ENCODE measurements at places on chromosomes 6 and 20.

DNA sequence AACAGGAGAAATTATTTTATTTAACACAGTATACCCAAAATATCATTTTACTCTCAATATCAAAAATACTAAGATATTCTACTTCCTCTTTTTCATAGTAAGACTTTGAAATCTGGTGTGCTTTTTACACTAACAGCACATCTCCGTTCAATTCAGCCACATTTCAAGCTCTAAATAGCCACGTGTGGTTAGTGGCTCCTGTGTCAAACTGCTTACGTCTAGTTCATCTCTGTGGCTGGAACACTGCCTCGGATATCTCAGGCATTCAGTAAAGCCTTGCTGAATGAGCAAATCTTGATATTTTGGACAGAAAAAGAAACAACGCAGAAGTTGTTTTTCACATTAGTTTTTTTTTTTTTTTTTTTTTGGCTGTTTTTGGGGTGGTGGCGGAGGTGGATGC, 136.1 kb downstream of the EYA4 start:
- no peak for DNase-seq

- no peak for DNase-seq
Measured at GRCh38 chr6:107116328-107116892, 1.1 kb upstream of the BEND3 start.

DNA sequence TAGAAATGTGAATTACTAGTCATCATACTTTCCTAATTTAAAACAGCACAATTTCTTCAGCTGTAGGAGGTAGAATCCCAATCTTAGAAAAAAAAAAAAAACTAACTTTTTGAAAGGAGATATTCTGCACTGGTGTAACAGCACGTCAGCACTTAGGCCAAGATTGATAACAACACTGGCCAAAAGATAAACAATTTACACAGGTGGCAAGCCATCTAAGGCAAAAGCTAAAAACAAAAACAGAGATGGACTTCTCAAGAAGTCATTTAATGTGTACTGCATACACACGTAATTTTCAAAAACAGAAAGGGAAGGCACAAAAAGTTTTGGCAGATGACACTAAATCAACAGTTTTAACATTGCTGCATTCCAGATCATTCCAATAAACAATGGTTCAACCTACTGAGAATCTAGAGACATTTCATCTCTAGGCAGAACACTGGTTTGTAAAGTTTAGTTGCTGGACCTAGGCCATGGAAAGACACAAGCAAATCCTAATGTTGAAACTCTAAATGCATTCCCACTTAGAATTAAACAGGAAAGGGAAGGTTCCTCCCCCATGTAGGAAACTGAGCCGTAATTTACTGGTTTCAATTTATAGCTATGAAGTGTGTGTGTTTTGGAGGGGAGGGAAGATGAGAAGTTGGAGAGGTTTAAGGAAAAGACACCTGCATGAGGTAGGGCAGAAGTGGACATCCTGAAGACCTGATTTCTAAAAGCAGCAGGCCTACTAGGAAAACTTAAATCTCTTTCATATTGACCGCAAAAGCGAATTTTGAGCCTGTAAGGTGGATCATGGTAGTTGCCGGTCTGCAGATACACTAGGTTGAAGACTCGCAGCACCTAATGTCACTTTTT, 1.3 kb downstream of the GCLC start:
- no peak for DNase-seq

DNA sequence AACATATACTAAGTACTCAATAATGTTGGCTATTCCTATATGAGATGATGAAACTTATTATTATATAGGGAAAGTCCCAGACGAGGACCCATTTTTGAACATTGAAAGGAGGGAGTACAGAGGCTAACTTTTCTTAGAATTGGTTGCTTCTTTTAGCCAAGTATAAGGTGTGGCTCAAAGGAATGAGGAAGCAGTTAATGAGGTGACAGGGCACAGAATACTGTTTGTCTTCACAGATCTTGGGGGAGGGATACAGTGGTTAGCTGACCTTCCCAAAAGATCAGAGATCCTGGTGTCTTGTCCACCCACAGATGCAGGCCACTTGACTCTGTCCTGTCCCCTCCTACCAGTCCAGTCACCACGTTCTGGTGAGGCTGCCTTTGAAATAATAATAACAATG, 67.8 kb upstream of the EPB41L1 start:
- no peak for DNase-seq

DNA sequence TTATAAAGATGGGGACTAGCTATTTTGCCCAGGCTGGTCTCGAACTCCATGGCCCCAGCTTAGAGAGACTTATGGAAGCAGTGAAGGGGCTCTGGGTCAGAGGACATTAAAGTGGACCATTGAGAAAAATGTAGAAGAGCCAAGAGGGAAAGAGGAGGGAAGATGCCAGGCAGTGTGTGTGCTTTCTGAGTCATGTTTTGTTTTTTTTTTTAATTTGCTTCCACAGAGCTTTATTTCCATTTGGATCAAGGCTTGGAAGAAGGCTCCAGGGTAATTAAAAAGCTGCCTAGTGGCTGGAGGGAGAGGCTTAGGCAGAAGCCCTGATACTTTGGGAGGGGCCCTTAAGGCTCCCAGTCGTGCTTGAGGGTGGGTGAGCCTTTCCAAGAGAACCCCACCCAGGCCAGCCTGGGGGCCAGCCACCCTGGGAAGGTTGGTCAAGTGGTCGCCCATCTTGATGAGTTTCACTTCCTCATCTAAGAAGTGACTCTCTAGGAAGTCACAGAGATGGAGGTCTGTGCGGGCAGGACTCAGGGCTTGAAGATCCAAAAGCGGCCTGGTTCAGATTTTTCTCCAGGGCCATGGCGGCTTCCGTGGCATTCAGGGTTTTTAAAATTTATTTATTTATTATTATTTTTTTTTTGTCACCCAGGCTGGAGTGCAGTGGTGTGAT, 3.0 kb upstream of the ZNF335 start:
- no peak for DNase-seq

GRCh38 chr6:42260396-42260888, 42.8 kb upstream of the MRPS10 start:
- no peak for DNase-seq

DNA sequence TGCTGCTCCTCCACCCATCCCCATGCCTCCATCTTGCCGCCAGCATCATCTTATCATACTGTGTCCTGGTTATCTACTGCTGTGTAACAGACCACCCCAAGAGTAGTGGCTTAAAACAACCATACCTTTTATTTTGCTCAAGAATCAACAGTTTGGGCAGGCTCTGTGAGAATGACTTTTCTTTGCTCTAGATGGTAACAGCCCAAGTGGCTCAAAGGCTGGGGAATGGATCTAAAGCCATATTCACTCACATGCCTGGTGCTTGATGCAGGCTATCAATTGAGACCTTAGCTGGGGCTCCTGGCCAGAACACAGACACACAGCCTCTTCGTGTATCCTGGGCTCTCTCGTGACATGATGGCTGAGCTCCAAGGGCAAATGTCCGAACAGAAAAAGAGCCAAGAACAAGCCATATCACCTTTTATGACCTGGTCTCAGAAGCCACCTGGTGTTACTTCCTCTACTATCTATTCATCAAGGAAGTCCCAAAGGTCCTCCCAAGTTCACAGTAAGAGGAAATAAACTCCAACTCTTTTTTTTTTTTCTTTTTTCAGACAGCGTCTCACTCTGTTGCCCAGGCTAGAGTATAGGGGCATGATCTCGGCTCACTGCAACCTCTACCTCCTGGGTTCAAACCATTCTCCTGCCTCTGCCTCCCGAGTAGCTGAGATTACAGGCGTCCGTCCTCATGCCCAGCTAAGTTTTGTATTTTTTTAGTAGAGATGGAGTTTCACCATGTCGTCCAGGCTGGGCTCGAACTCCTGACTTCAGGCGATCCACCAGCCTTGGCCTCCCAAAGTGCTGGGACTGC, 159.3 kb upstream of the JARID2 start:
- DNase-seq = no peak

DNA sequence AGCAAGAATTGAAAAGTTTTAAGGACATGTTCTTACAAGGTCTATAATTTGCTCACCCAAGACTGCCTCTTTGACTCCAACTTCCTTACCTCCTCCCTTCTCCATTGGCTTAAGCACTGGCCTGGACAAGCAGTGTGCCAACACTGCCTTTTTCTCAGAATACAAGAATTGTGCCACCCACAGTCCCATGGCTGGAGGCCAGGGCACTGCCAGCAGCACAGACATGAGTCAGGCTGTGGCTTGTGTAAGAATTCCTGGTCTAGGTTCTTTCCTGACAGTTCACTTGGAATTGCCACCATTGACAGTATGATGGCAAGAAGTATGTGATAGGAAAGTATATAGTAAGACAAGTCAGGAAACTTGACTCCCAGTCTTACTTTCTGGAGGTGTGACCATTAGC, 202.7 kb upstream of the MARCKS start:
- DNase-seq = no peak

DNA sequence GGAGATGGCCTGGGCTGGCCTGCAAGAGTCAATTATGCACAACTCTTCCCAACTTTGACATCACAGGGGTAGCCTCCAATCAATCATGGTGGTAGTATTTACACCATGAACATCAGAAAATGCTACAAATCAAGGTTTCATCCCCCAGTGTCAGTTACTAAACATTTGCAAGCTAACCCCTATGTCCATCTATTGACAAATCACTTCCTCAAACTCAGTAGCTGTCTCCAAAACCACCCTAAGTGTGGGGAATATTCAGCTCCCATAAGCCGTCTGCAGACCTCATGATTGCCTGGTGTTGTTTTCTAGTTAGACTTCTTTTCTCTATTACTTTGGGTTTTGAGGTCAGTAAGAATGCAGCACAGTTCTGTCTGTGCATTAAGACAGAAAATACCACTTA, 200.8 kb upstream of the RIN2 start:
- DNase-seq = no peak

DNA sequence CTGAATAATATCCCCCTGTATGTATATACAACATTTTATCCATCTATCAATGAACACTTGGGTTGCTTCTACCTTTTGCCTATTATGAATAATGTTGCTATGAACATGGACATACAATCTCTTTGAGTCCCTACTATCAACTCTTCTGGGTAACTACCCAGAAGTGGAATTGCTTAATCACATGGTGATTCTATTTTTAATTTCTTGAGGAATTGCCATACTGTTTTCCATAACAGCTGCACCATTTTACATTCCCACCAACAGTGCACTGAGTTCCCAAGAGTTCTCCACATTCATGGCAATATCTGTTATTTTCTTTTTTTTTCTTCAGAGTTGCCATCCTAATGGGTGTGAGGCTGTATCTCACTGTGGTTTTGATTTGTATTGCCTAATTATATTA, 88.3 kb downstream of the ZHX3 start:
- DNase-seq = no peak

GRCh38 chr6:101544286-101544685, 150.8 kb downstream of the GRIK2 start:
- no peak for DNase-seq

- DNase-seq = peak; percentile 43
Measured at GRCh38 chr20:48716086-48716485, 111.7 kb downstream of the PREX1 start.

GRCh38 chr6:79687759-79688158, 56.6 kb downstream of the SH3BGRL2 start:
- DNase-seq = no peak

- DNase-seq = no peak
Measured at GRCh38 chr6:40290816-40291215, 296.3 kb downstream of the LRFN2 start.

- DNase-seq = no peak
Measured at GRCh38 chr20:62267543-62267942, 29.2 kb downstream of the OSBPL2 start.

- no peak for DNase-seq
Measured at GRCh38 chr6:159117046-159117445, 52.2 kb upstream of the FNDC1 start.

GRCh38 chr6:38808039-38808438, 92.9 kb downstream of the DNAH8 start:
- DNase-seq = no peak

DNA sequence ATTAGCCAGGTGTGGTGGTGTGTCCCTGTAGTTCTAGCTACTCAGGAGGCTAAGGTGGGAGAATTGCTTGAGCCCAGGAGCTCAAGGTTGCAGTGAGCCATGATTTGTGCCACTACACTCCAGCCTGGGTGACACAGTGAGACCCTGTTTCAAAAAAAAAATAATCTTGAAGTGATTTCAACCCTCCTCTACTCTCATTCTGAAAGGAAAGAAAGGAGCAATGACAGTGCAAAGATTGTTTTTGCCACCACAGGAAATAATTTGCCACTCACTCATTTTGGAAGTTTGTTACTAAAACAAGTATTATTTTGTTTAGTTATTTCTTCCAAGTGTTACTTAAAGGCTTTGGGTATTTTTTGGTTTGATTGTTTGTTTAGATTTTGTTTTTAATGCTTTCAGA, 45.6 kb downstream of the BLTP3A start:
- no peak for DNase-seq

GRCh38 chr6:66772800-66773199, 1065.8 kb upstream of the EYS start:
- DNase-seq = no peak

DNA sequence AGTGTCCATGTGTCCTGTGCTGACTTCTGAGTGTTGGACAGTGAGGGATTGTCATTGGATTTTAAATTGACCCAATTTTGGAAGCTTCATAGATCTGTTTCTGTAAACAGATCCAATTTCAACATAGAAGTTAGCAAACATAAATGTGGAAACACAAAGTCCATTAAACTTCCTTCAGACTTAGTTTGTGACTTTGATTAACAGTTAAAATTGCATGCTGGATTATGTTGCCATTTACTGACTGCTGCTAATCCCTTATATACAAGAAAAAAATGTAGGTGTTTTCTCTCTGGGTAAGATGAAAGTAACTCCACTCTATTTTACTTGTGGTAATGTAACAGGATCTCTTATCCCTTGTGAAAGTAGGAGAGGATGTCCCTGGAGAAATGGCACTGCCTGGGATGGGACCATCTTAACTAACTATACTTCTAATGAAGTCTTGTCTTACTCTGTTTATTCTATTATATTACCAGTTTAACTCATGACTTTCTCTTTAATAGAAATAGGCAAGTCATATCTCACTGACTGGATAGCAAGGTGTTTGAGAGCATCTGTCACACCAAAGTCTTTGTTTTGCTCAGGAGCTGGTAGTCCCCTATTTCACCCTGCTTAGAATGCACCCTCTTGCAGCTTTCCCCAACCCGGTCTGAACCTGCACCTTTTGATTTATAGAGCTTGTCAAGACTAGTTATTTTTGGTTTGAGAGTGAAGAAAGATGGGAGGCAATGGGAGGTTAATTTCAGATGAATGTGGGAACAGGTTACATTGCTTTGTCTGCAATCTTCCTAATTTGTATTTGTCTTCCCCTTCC, 7.2 kb downstream of the TPX2 start:
- DNase-seq = no peak

GRCh38 chr20:19074828-19075516, 137.5 kb upstream of the SLC24A3 start:
- DNase-seq = peak; percentile 1

DNA sequence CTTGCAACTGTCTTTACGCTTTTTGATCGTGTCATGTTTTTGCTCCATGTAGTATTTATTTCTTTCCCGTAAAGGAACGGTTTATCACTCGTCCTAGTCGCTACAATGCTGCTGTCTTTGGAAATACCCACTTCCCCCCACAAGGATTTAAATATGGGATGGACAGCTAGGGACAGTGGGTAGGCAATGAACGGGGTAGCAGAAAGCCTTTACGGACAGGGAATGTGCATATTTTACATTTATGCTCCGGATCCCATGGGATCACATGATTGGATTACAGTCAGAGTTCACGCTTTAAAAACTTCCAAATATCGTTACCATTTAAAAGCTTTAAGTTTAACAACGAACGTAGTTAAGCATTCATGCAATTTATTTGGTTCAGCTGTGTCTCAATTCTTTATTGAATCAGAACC, 1.2 kb downstream of the HIVEP1 start:
- no peak for DNase-seq
